ENCODE measurements at places on chromosomes 3 and 15.

DNA sequence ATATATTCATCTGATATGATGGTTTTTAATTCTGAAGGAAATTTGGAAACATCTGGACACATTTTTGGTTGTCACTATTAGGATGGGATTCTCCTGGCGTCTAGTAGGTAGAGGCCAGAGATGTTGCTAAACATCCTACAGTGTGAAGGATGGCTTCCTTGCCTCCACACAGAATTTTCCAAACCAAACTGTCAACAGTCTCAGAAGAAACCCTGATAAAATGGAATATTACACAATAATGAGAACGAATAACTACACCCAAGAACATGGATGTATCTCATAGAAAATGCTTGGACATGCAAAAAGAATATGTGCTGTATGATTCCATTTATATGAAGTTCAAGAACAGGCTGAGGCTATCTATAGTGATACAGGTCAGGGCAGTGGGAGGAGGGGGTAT, 79.8 kb upstream of the PSMD6 start:
- H3K4me3 ChIP-seq: no peak overlapping the region
- no peak for ATAC-seq
- peaks cover 5% of the 10 kb centered on the region for H3K36me3 ChIP-seq
- no peak overlapping the region for H3K27ac ChIP-seq
- no peaks in the 10 kb centered on the region for H3K27me3 ChIP-seq

DNA sequence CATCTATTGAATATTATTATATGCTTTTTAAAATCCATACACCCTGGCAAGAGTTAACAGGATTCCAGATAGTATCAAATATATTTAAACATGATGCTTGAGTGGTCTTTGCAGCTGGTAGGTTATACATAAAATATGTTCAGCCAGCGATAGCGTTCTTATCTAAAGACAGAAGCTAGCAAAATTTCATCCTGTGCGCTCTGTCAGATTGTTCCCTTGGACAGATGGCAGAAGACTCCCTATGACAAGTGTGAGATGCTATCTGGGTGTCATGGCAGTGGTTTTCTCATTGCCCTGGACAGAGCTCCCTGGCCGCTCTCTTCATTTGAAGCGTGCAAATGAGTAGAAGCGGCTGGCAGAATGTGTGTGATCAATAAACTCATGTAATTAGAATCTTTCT, 175.2 kb upstream of the SOX14 start:
- H3K4me1 ChIP-seq: no peaks in the 10 kb centered on the region
- H3K27me3 ChIP-seq: no peaks in the 10 kb centered on the region
- no peaks in the 10 kb centered on the region for H3K36me3 ChIP-seq
- no peak overlapping the region for H3K4me3 ChIP-seq

DNA sequence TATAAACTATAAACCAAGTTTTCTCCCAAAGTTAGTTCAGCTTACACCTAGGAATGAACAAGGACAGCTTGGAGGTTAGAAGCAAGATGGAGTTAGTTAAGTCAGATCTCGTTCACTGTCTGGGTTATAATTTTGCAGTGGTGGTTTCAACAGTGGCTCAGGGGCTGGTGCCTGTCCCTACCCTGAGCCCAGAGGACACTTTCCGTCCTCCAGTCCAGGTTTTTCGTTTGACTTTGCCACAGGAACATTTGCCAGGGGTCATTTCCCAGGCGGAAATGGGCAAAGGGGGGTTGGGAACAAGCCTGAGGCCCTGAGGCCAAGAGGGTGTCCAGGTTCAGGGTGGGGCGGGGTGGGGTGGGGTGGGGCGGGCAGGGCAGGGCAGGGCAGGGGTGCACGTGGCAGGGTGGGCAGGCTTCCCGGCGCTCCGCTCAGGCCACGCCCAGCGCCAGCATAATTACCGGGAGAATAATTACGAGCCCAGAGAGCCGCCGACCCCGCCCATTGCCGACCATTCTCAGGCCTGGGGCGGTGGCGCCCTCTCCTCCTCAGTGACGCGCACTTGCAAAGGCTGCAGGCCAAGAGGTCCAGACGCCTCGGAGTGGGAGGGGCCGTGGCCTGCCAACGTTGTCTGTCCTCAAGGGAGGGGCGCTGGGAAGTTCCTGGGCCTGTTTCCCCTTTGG, 70.4 kb downstream of the KLF13 start:
- peak; percentile 45 for ATAC-seq
- H3K4me3 ChIP-seq: no peak overlapping the region
- peaks cover 53% of the 10 kb centered on the region for H3K4me1 ChIP-seq
- no peaks in the 10 kb centered on the region for H3K36me3 ChIP-seq

DNA sequence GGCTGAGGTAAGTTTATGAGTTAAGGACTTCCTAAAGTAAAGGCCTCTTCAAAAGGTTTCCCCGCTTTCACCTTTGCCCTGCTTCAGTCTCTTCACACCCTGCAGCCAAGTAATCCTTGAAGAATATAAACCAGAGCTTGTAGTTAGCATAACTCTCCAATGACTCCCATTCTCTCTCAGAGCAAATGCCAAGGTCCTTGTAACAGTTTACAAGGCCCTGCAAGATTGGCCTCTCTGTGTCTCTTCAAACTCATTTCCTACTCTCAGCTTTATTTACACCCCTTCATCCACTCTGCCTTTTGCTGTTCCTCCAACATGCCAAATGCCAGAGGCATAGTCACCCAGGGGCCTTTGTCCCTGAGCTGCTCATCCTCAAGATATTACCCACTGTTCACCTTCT, 60.5 kb upstream of the MME start:
- H3K4me1 ChIP-seq: no peaks in the 10 kb centered on the region
- no peak for ATAC-seq
- H3K36me3 ChIP-seq: no peaks in the 10 kb centered on the region
- no peaks in the 10 kb centered on the region for H3K27me3 ChIP-seq
- H3K27ac ChIP-seq: no peak overlapping the region

- ATAC-seq: no peak
- no peaks in the 10 kb centered on the region for H3K36me3 ChIP-seq
- no peaks in the 10 kb centered on the region for H3K4me1 ChIP-seq
- H3K27me3 ChIP-seq: no peaks in the 10 kb centered on the region
These were observed 187.5 kb downstream of the SPATA16 start for GRCh38 chr3:172953571-172953970.

DNA sequence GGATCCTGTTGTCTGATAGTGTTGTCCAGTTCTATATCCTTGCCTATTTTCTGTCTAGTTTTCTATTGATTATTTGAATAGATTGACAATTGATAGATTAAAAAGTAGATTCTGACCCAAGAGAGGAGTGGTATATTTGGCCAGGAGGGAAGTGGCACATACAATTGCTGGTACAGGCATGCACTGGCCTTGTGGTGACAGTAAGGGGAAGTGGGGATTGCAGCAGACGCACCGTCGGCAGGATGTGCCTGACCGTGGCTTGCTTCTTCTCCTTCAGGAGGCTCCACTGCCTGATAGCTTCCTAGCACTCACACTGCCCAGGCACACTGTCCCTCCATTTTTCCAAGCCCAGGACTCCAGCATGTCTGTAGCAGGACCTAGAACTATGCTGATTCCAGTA, 10.5 kb downstream of the GABRG3 start:
- no peak overlapping the region for H3K4me3 ChIP-seq
- H3K27ac ChIP-seq: no peak overlapping the region
- H3K27me3 ChIP-seq: no peaks in the 10 kb centered on the region
- H3K36me3 ChIP-seq: no peaks in the 10 kb centered on the region

GRCh38 chr3:99753268-99753975, 64.2 kb upstream of the CMSS1 start:
- no peaks in the 10 kb centered on the region for H3K36me3 ChIP-seq
- H3K4me3 ChIP-seq: no peak overlapping the region
- no peak overlapping the region for H3K27ac ChIP-seq
- no peaks in the 10 kb centered on the region for H3K27me3 ChIP-seq

DNA sequence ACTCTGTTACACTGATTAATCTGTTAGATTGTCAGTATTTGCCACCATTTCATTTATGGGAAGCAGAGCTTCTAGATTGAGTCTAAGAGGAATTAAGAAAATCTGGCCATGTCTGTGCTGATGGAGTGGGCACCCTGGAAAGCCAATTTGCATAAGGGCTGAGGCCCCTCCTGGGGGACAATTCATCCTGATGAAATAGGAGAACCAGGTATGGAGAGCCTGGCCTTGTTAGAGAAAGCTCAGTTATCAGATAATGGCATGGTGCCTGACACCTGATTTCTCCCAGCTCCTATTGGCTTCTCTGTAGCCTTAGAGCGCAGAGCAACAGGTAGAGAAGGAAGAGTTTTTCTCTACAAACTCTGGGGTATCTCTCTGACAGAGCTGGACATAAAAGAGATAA, 114.2 kb downstream of the EBLN2 start:
- no peak overlapping the region for H3K4me3 ChIP-seq
- H3K4me1 ChIP-seq: no peaks in the 10 kb centered on the region
- no peaks in the 10 kb centered on the region for H3K36me3 ChIP-seq
- no peak overlapping the region for H3K27ac ChIP-seq
- no peak for ATAC-seq
